Stimulated activated CD8-positive, alpha-beta memory T cell treated with anti-CD3 and anti-CD28 coated beads, Interleukin-4, amount 100 ng/mL, for 1 hour (primary cell): ENCODE measurements at places on chromosomes 6 and 20.

GRCh38 chr6:1726341-1726768 is 116.6 kb downstream of the FOXC1 start:
- no peak for DNase-seq

DNA sequence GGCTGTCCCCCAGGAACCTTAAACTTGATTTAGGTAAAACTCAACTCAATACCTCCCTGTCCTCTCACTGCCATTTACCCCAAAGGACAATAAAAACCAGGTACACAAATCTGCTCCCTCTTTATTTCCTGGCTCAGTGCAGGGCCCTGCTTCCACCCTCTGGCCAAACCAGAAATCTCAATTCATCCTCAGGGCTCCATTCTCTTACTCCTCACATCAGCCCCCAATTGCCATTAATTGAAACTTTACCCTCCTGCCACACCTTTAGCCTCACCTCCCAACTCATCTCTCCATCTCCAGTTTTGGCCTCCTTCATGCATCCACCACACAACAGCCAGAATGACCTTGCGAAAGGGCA is 10.5 kb downstream of the ZBTB2 start:
- no peak for DNase-seq

DNA sequence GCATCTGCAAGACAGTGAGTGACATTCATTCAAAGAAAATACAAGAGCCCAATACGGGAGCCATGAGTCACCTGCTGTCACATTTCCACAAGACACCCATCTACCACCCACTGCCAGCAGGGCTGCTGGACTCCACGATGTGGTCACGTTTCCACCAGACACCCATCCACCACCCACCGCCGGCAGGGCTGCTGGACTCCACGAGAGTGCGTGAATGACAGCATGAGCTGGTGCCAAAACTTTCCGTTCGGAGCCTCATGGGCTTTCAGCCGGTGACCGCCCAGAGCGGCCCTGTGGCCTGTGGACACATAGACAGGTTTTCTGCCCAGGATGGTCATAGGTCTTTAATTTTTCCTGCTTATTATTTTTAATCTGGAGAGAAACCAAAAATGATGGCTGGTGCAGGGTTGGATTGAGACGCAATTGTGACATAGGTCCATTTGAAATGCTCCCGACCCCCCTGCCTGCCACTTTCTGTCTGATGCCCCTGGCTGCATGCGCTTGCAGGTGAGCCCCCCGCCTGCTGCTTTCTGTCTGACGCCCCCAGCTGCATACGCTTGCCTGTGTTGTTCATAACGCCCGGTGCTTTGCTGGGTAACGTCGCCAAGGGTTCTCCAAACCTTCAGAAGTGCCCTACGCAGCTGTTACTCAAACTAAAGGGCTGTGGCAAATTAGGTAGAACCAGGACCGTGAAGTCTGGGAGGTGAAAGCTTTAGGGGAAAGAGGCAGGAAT is 59.1 kb upstream of the SMOC2 start:
- DNase-seq: no peak

DNA sequence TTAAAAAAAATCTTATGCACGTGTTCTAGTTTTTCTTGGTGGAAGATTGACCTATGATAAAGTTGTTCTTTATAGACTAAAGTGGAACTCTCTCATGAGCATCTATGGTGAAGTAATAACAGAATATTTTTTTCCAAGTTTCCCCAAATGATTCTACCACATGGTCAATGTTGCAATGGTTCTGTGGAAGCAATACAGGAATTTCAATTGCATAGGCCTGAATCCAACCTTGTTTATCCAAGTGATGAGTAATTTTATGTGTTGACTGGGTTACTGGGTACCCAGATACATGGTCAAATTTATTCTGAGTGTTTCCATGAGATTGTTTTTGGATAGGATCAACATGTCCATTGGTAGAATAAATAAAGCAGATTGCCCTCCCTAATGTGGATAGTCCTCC is 581.5 kb downstream of the MMUT start:
- DNase-seq: no peak

GRCh38 chr6:137894779-137895385 is 27.8 kb downstream of the TNFAIP3 start:
- DNase-seq: no peak
